ENCODE measurements at places on chromosomes 11 and 22.
A peak's percentile ranks its signal among the peaks of the same experiment; 100 is the strongest.

DNA sequence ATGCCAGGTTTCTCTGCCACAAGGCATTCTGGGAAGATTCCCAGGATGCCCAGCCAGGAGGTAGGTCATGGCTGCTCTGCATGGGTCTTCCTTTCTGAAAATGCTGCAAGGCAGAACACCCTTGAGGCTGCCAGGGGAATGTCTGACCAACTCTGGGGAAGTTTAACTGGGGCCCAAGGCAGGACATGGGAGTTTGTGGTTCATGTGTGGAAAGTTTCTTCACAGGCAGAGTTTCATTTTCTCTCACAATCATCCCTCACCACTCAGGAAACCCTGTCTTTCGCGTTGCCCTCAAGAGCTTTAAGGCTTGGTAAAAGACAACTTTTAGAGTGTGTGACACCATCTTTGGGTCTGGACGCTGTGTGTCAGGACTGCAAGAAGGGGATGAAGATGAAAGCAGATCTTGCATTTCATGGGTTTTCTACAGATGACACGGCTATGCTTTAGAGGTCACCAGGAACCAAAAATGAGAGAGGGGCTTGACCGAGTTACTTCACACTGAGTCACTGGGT, 133.5 kb downstream of the CD44 start:
- DNase-seq = no peak

GRCh38 chr22:21796863-21797262, 61.3 kb upstream of the YPEL1 start:
- DNase-seq = no peak

DNA sequence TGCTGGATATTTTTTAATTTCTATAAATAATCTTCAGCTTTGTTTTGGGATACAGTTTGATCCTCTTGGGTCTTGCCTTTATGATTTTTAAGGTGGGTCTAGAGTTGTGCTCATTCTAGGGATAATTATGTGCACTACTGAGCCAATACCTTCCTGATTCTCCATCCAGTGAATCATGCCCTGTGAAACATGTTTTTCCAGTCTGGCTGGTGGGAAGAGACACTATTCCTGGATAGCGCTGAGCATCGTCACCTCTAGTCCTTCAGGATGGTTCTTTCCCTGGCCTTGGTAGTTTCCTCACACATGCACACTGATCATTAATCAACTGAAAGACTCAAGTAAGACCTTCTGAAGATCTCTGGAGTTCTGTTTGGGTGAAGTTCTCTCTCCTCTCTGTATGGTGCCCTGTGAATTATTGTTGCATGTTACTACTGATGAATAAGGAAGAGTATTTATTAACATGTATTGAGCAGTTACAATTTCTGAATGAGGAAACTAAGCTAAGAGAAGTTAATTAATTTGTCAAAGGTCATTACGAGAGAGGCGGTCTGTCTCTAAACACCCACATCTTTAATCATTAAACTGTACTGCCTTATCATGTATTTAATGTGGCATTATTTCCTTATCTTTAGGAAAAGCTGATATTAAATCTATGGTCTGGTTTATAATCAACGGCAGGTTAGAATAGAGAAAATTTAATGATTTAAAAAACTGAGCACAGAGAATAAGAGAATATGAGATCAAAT, 39.1 kb upstream of the LIPT2 start:
- DNase-seq = no peak

DNA sequence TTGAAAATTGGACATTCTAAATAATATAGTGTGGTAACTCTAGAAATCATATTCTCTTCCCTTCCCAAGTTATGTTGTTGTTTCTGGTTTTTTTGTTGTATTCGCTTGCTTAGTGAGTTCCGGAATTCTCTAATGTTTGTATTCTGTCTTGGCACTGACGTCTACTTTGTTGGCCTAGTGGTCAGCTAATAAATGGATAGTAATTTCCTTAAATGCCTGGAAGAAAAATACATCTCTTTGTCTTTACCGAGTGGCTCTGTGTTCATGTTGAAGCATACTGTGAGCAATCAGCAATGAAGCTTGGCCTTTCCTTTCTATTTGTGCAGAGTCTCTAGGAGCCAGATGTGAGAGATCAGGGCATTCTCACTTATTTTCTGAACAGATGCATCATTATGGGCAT, 1225.7 kb downstream of the JRKL start:
- DNase-seq = no peak

- no peak for DNase-seq
Observed at GRCh38 chr22:26753125-26753862, 95.9 kb downstream of the MIAT start.

DNA sequence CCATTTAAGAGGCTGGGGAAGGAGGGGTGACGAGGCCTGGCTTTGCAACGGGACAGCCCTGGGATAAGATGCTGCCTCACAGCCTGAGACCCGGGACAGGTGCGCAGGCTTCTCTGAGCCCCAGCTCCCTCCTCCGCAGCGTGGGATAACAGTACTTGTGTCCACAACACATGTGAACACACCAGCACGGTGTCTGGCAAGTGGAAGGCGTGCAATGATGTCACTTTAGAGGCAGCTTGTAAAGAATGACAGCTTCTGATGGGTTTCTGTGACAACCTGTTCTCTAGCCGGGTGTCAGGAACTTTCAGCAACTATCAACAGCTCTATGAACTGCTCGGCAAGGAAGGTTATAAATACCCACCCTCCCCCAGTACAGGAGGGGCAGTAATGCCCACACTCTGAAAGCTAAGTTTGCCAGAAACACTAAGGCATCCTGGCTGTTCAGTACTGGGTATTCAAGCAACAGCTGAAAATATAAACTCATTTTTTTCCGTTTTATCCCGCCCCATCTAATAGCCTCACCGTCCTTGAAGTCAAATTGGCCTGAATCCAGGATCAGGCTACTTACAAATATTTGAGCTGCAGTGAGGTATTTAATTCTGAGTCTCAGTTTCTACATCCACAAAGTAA, 59.7 kb downstream of the MYH9 start:
- no peak for DNase-seq

DNA sequence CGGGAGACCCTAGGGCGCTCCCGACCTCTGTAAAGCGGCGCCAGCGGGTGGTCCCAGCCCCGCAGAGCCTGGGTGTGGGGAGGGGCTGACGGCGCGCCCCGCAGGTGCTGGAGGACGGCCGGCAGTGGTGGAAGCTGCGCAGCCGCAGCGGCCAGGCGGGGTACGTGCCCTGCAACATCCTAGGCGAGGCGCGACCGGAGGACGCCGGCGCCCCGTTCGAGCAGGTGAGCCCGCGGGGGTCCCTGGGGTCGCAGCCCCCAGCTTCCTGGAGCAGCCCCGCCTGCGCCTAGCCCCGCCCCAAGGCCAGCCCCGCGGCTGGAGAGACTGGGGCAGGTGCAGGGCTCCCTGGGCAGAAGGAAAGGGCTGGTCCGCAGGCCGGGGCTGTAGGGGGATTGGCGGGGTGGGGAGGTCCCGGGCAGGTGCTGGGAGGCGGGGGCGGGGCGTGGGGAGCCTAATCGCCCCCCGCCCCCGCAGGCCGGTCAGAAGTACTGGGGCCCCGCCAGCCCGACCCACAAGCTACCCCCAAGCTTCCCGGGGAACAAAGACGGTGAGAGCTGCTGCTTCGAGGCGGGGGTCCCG, 19.7 kb downstream of the EPS8L2 start:
- no peak for DNase-seq

DNA sequence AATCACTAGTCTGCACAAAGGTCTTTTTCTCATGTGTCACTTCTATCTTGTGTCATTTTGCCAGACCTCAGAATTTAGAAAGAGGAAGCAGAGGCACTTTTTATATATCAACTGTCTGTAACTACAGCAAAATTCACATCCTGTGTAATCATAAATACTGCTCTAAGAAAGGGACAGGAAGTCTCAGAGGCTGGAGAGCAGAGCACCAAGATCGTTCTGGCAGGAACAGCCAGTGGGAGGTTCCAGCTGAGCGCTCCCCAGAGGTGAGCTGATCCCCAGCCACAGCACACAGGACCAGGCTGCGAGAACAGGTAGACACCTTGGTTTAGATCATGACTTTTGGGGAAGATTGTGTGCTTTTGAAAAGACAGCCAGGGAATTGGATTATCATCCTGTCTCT, at the start of gene MS4A7:
Gene MS4A7 (plus strand): TSS at position 179 of the 400 bp plus-strand sequence. CDS start 4,610 bp downstream, outside the sequence.
- no peak for DNase-seq

- no peak for DNase-seq
Observed at GRCh38 chr11:27012234-27012921, 18.5 kb downstream of the FIBIN start.

DNA sequence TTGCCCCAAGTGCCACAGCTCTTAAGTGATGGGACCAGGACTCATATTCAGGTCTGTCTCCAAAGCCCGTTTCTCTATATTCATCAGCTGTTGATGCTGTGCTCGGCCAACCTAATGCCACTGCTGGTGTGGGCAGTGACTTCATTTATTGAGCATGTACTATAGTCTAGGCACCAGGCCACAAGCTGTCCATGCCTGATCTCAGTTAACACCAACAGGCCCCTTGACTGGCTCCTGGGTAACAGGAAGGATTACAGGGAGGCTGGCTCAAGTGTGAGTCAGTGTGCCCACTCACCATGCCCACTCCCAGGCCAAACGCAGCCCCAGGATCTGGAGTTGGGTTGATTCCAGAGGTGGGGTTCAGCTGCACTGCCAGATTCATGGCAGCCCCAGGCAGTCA, 8.6 kb upstream of the CRYBB2 start:
- DNase-seq = no peak

DNA sequence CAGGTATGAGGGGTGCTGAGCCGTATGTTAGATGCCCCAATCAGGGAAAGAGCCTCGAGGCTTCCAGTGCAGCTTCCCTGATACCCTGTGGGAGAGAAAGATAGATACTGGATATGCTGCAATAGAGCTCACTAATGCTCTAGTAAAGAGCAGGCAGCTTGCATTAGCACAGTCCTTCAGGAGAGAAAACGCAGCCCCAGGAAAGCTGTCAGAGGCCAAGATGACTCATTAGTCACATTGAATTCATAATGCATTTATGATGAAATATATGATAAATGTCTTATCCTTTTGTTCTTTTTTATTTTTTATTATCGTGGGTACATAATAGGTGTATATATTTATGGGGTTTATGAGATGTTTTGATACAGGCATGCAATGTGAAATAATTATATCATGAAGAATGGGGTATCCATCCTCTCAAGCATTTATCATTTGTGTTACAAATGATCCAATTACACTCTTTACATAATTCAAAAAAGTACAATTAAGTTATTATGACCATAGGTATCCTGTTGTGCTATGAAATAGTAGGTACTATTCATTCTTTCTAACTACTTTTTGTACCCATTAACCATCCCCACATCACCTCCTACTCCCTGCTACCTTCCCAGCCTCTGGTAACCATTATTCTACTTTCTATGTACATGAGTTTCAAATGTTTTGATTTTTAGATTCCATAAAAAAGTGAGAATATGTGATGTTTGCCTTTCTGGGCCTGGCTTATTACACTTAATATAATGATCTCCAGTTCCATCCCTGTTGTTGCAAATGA, 94.5 kb upstream of the TOP3B start:
- DNase-seq = no peak

DNA sequence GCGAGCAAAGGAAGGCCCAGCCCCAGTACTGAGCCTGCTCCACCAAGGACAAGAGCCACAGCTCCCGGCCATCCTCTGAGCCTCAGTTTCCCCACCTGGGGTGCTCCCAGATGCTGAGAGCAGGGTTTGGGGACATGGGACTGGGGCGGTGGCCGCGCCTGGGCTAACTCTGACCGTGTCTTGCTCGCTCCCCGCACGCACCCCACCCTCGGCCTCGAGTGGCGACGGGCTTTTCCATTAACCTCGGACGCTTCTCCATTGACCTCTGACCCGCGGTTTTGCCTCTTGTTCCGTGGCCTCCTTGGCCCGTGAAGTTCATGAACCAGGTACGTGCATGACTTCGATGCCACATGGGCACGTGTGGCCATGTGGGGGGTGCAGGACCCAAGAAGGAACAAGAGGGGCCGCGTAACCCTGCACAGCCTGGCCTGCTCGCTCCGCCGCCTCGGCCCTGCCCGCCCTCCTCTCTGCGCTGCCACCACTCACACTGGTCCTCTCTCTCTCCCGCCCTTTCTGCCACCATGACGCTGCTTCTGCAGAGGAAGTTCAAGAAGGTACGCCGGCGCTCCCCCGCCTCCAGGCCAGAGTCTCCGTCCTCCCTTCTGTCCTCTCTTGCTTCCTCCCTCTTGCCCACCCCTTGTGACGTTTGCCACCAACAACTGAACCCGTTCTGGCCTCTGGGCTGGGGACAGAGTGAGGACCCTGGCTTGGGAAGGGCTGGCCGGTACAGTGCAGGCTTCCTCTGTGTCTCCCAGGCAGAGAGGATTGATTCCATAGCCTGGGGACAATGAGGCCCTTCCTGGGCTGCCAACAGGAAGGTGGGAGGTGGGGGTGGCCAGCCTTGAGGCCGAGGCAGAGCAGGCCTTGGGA, 6.9 kb downstream of the TNNT3 start:
- no peak for DNase-seq

DNA sequence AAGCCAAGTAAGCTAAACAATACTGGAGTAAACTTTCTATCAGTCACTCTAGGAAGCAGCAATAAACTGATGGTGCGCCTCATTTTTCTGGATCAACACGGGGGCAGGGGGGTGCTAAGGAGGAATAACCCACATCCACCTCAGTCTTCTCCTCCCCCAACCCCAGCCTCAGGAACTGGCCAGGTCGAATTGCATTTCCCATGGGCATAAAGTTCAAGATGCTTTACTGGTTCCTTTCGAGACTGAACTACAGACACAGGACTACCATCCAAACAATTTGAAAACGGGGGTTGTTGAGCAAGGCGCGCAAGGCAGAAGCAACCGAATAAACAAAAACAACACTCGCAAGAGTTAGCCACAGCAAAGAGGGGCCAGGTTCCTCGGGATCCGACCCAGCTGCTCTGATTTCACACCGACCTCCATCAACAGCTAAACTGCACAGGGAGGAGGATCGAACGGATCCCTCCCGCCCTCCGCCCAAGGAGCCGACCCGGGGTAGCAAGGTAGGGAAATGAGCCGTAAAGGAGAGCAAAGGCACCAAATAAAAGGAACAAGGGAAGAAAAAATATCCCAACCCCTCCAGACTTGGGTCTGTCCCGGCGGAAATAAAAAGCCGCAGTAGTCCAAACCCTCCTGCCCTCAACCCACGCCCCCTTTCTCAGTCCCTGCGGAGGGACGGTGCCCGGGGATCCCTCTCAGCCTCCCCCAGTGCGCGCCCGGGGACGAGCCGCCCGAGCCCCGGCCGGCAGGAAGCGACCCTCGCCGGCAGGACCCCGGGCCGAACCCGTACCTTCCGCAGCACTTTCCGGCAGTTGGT, 801 bp downstream of the SESN3 start:
- peak; percentile 16 for DNase-seq

GRCh38 chr11:45409587-45409986, 123.4 kb upstream of the SYT13 start:
- no peak for DNase-seq

DNA sequence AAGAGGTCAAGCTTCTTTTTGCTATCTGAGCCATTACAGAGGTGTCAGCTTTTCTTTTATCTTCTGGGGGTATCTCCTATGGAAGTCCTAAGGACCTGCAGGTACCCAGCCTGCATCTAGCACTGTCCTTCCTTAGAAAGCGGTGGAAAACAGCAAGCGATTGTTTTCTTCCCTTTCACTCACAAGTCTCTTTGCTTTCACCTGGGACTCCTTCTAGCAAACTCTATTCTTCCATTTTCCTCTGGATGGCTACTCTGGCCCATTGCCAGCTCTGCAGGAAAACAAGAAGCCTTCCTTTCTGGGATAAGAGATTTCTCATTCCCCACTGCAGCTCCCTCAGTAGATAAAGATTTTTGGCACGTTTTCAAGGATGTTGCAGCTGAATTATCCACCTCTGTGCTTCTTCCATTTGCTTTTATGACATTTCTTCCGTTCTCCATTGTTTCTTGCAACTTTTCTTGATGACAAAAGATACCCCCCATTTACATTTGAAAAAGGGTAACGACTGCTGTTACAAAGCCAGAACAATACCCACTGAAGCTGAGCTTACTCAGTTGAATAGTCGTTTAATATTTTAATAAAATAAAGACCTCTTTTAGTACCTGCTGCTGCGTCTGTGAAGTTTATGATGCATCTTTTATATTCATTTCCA, 40.2 kb upstream of the BDNF start:
- no peak for DNase-seq

All from T follicular helper cell (primary cell).